Uterus (tissue), 4 donors: ENCODE measurements at places on chromosomes 4 and X. TPM values are rescaled to one million over a fixed set of nuclear protein-coding genes. Genes with fewer than 3 reads are reported as not detected.

Gene FGF16
- 1.2 TPM for total RNA-seq

DNA sequence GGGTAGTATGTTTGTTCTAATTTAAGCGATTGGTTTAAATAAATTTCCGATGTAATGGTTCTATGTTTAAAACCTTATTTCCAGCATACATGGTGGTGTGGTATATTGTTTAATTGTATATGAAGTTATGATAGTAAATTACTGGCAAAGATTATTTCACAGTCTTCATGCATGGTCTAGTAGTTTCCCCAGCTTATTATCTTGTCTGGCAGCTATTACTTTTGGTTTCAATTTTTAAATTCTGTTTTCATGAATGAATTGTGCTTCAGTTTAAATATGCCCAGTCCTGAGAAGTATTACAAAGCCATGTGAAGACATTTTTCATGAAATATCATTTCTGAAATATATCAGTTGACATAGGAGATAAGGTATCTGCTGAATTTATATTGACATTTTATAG, 6.3 kb downstream of the ALG13 start:
- DNase-seq, result no peak
- H3K4me3 ChIP-seq, result no peak overlapping the region
- no peaks in the 10 kb centered on the region for H3K4me1 ChIP-seq
- H3K27ac ChIP-seq, result no peak overlapping the region

DNA sequence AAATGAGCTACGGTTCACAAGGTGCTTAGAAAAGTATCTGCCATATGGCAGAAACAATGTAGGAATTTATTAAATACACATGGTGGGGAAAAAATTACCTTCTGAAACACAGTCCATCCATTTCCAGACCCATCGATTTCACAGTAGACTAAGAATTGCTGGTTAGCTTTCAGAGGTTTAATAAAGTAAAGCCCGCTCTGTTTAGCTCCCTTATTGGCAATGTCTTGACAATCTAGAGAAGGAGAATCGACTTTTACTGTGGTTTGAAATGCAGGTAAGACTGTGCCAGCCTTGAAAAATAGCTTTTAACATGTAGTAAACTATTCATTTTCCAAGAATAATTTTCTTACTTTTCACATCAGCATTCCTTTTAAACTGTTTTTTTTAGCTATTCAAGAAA, 2.9 kb downstream of the FGG start:
- H3K36me3 ChIP-seq, result no peaks in the 10 kb centered on the region
- no peak for DNase-seq
- H3K27ac ChIP-seq, result no peak overlapping the region
- no peak overlapping the region for H3K4me3 ChIP-seq
- peaks cover 5% of the 10 kb centered on the region for H3K27me3 ChIP-seq

Gene UGT2B17
- total RNA-seq, result 1.2 TPM

GRCh38 chrX:119638725-119639471, 32.7 kb upstream of the NKRF start:
- H3K36me3 ChIP-seq, result no peaks in the 10 kb centered on the region
- H3K4me3 ChIP-seq, result no peak overlapping the region
- no peaks in the 10 kb centered on the region for H3K27me3 ChIP-seq
- no peak overlapping the region for H3K27ac ChIP-seq

Gene FREM3
- total RNA-seq, result not detected

GRCh38 chr4:86271057-86271456, 88.8 kb downstream of the MAPK10 start:
- H3K27ac ChIP-seq, result no peak overlapping the region
- H3K36me3 ChIP-seq, result no peaks in the 10 kb centered on the region
- H3K27me3 ChIP-seq, result no peaks in the 10 kb centered on the region
- H3K4me1 ChIP-seq, result no peaks in the 10 kb centered on the region
- H3K4me3 ChIP-seq, result no peak overlapping the region

Gene DCAF4L1
- total RNA-seq, result 0.35 TPM

Gene XAGE1A
- not detected for total RNA-seq

GRCh38 chr4:127182687-127183086, 450.1 kb upstream of the INTU start:
- no peaks in the 10 kb centered on the region for H3K27me3 ChIP-seq
- no peak for DNase-seq
- H3K4me3 ChIP-seq, result no peak overlapping the region
- H3K4me1 ChIP-seq, result no peaks in the 10 kb centered on the region
- H3K36me3 ChIP-seq, result no peaks in the 10 kb centered on the region

DNA sequence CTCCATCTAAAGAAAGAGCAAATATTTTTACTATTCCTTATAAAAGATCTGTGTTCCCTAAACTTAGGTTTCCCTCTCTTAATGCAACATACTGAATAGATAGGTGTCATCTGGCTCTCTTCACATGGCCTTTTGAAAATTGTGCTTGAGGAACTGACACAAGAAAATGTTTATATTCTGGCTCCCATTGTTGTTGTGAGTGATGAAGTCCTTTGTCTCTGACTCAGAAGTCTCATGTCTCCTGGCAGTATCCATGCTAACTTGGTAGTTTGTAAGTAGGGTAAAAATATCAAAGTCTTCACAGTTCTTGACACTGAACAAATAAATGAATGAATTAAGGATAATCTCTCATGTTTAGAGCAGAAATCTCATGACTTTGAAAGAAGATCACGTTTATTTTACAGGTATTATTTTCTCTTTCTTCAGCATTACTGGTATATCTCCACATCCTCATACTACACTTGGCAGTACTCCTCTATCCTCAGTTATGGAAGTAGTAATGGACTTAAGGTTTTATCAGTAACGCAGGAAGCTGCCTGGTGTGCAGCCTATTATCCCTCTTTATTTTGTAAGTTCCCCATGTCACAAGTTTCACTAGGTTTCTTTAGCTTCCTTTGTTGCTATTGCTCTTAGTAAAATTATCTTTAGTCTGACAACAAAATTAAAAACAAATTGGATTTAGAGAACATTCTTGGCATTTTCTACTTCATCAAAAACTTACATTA, 14.2 kb upstream of the PABPC4L start:
- H3K4me3 ChIP-seq, result no peak overlapping the region
- H3K27me3 ChIP-seq, result no peaks in the 10 kb centered on the region
- H3K36me3 ChIP-seq, result no peaks in the 10 kb centered on the region
- no peak for DNase-seq
- no peaks in the 10 kb centered on the region for H3K4me1 ChIP-seq
